ENCODE measurements at places on chromosomes 6 and 20.

DNA sequence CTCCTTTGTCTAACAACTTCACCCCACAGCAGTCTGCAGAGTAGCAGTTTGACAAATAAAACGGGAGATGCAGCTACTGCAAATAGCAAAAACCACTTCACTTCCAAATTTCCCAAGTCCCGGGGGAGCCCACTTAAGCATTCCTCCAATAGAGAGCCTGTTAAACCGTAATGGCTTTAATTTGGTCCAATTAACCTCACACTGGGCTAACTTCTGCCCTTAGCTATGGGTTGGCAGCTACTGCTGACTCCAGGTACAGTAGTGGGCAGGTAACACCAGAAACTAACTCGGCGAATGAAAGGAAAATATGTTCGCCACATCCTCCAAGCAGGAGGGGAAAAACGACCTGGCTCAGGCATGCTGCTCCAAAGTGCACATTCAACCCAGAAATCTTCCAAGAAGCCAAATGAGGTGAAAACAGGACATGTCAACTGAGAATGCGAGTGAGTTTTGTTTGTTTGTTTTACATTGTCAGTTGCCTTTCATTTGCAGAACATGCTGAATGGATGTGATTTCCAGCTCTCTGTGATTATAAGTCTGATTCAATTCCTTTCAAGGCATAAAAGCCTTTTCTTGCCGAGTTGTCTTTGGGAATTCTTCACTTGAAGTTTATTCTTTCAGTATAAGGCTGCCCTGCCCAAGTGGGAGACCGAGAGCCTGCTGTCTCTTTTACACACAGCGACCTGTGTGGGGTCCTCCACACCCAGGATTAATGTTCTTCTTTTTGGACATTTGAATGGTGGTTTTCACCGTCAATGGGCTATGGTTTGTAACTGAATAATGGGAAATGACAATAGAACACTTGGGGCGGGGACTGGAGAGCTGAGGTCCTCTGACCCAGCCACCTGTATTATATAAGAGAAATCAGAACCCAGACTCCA lies 117.3 kb upstream of the ARMC2 start:
- no peak for DNase-seq

GRCh38 chr20:59153355-59153681 lies 10.3 kb upstream of the ZNF831 start:
- DNase-seq = no peak

DNA sequence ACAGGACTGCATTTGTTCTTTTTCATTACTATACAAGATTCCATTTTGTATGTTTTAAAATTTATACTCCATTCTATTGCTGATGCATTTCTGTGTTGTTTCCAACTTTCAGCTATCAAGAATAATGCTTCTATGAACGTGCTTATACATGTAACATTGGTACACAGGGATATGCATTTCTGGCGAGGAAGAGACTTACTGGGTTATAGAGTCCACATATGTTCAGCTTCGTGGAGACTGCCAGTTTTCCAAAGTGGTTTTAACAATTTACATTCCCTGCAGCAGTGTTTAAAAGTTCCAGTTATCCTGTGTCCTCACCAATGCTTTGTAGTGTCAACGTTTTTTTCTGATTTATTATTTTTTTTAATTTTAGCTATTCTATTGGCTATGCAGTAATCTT lies 48.5 kb downstream of the AIG1 start:
- DNase-seq = no peak

DNA sequence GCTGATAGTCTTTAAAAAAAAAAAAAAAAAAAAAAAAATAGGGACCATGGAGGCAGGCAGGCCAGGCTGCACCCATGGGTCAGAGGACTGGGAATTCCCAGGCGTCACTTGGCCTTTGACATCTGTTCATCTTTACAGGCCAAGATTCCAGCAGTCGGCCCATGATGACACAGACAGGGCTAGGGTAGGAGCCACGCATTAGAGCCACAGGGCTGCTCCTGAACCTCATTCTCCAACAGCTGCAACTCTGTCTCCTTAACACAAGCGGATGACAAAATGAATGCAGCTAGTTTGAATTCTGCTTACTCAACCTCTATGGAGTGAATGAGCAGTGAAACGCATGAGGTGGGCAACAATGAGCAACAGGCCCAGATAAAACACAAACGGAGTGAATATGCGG lies 126.4 kb downstream of the LY86 start:
- DNase-seq = no peak

DNA sequence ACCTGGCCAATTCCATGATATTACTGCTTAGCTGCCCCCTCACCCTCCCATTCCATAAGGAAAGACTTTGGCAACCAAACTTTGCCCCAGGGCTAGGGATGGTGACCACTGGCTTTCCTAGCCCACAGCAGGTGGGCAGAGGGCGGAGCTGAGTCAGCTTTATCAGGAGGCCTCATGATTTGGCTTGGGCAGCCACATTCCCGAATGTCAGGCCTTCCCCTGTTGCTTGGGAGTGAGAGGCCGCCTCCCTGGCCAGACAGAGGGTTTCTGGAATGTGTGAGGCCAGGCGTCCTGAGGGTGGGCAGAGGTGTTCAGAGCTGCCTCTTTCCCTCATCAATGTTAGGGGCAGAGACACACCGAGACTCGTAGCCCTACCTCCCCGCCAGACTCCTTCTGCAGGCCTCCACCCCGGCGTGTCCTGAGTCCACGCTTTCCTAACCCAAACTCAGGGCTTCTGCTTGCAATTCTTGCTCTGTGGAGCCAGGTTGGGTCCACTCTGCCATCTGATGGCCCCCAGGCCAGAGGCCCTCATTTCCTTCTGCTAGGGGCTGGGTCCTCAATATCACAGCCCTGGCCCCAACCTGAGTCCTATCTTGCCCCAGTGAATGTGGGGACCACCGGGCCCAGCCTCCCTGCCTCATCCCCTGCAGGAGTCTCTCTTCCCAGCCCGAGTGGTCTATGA lies 19.3 kb downstream of the UQCC2 start:
- DNase-seq = no peak

DNA sequence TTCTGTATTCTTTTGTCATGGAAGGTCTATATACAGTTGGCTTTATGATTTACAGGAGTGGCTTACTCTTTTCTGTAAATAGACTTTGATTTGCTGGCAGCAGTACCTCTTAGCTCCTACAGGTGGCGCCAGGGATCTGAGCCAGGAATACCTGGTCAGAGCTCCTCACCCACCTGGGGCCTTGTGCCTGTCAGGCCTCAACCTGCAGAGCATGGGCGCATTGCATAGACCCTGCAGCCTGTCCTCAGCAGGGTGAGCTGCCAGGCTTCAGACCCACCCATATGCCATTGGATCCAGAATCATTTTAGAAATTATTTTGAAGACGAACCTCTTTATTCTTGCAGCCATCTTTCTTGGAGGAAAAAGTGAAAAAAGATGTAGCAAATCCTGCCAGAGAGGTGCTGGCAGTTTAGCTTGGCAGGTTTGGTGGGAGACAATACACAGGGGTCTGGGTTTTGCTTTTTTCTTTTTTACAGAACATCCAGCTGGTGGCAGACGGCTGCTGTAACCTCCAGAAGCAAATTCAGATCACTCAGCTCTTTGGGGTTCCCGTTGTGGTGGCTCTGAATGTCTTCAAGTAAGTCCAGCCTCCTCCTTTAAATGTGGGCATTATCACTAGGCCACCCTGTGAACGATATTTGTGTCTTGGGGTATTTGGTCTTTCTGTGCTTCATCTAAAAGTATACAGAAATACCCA lies 149.1 kb downstream of the MTHFD1L start:
- no peak for DNase-seq

DNA sequence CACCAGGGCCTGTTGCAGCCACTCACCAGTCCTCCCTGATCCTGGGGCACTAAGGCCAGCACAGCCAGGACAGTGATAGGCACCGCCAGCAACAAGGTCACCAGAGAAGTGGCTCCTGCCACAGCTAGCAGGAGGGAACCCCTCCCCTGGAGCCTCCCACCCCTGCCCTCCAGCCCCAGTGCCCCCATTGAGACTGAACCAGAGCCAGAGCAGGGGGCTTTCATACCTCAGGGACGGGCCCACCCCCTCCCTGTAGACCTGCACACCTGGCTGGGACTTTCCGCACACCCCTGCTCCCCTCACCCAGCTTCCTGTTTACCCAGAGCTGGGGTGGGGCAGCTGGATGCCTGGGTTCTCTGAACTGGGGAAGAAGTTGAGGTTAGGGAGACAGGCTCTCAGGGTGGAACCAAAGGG lies at the start of gene LTB:
LTB (minus strand) TSS at position 195 of the 414 bp plus-strand sequence; CDS start at position 188, 7 bp downstream.
- DNase-seq = no peak

DNA sequence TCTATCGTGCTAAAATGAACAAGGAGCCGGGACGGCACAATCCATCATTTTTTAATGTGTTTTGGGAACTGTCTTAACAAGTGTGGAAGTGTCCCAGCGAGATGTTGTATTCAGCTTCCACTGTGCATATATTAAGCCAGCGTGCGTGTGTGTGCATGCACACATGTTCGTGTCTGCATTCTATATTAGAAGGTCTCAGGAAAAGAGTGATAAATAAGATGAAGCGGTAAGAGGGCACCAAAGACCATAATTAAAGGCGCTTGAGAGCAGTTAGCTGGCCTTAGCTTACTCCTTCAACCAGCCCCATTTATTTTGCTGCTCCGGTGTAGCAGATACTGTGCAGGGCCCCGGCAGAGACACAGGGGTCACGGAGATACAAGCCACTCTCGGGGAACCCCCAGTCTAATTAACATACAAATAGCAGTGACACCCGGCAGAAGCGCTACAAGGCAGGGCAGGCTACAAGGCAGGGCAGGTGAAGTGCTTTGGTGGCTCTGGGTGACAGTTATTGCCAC lies 206.5 kb upstream of the RREB1 start:
- no peak for DNase-seq

DNA sequence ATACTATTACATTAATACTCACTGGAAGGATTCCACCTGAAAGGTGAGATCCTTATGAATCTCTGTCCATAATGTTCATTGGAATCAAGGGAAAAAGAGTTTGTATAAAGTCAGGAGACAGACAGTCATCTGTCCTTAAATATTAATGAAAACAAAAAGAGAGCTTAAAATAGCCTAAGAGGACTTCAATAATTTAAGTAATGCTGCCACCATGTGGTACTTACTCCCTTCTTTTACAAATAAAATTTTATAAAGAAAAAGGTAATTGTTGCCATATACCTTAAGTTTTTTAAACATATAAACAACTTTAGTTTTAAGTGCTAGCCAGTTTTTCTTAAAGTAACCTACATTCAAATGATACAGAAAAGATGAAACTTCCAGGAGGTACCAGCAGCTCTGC lies 5.1 kb downstream of the BLOC1S5 start:
- no peak for DNase-seq

- DNase-seq = no peak
Observed at GRCh38 chr6:34274129-34274528, 25.3 kb upstream of the SMIM29 start.

GRCh38 chr6:63839485-63839884 lies 203.9 kb downstream of the PHF3 start:
- DNase-seq = no peak

DNA sequence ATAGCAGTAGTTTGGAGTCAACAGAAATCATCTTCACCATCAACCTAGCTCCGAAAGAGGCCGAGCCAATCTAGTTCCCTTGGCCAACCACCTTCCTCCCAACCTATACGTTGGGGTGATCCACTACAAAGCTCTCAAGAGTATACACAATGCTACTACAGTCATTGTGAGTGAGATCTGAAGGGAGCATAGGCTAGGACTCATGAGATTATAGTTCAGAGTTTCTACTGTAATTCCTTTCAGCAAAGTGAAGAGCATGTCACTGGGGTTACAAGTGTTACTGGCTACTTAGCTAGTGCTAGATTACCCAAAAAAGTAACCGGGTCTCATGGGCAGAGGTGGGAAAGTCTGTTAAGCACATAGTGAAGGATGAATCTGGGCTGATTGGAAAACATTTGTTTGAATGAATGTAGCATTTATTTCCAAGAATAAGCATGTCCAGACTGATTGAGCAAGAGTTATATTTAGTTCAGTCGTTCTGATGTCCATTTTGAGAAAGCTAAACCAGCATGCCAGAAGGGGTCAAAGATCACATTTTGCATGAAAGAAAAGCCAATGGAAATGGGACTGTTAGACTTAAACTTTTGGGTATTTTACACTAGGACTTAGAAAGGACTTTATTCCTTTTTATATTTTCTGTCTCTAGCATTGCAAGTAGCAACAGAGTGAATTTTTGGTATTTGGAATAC lies 10.5 kb upstream of the ESR1 start:
- DNase-seq = no peak

DNA sequence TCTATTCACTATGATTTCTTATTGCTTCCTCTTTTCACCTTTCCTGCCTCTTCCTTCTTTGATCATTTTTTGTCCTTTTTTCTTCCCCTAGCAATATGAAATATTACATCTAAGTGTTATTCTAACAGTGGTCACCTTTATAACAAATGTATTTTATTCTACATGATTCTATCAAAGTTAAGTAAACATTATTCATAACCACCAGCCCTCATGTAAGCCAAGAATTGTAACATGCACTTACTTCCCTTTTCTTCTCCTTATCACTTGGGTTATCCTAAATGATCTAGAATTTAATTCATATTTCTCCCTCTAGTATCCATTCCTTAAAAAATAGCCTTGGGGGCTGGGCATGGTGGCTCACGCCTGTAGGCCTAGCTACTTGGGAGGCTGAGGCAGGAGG lies 88.3 kb upstream of the SLC22A23 start:
- DNase-seq = no peak

DNA sequence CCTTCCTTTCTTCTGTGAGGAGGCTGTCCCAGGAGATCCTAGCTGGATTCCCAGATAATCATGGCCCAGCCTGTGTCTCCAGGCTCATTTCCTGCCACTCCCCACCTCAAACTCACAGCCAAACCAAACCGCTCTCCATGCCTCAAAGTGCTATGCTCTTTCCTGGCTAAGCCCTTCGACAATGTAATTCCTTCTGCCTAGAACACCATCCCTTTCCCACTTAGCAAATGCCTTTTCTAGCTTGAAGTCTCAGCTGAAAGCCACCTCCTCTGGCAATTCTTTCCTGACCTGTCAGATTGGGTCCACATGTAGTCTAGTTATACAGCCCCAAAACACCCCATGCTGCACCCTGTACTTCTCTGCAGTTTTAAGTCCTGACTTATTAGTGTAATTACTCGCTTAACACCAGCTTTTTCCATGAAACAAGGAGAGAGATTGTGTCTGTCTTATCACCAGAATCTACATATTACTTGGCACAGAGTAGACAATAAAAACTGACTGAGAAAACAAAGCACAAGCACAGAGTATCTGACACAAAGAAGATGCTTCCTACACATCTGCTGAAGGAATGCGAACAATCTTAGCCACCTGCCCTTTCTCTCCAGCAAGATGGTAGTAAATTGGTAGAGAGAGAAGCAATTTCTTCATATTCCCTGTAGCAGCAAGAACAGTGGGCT lies 5.4 kb downstream of the TRIM26 start:
- DNase-seq = no peak

GRCh38 chr20:49712118-49712517 lies 1.6 kb downstream of the B4GALT5 start:
- DNase-seq = no peak

DNA sequence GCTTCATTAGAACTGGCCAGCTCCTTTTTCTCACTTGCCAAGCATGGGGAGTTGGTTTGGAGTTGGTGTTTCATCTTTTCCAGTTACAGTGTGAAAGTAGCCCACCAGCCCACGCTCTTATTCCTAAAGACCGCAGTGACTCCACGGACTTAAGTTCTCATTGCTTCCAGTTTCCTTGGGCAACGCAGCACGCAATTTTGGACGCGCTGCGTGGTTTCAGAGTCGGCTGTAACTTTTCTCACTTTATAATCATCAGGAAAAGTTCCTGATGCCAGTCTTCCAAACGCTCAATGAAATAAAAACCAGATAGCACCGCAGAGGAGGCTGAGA lies 381 bp upstream of the PEX7 start:
- no peak for DNase-seq
